ENCODE measurements at places on chromosomes 7 and 10.

- no peak for DNase-seq
These were observed 80.0 kb upstream of the STEAP1B start for GRCh38 chr7:22579961-22580360.

- DNase-seq = no peak
These were observed 26.2 kb downstream of the GRID1 start for GRCh38 chr10:86340176-86340990.

- DNase-seq = no peak
These were observed 745.8 kb downstream of the GRID1 start for GRCh38 chr10:85620807-85621206.

DNA sequence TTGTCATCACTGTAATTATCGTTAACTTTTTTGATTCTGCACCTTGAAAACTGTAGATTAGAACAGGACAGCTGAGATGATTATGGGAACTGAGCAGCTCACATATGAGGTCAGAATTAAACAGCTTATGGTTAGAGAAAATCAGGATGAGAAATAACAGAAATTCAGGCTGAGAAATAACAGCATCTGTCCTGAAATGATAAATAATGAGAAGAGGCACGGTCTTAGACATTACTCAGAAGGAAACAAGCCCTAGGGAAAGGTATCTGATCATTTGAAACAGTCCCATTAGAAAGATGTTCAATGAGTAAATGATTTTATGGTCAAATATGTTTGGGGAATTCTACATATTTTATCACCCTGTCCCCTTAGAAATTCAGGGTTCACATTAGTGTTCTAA, 65.6 kb upstream of the PCGF5 start:
- DNase-seq = no peak

- no peak for DNase-seq
These were observed 137.1 kb upstream of the MDFIC start for GRCh38 chr7:114784746-114785145.

DNA sequence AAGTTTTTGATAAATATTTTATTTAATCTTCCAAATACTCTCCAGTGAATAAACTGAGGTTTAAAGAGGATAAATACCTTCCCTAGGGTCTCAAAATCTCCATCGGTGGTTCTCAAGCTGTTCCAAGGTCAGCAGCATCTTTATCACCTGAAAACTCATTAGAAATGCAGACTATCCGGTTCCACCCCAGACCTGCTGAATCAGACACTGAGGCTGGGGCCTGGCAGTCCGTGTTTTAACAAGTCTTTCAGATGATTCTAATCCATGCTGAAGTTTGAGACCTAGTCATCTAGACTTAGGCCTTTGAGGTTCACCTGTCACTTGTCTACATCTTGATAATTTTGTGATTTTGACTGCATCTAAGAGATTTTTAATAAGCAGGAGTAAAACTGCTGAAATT, 37.5 kb downstream of the PLEKHA8 start:
- DNase-seq = no peak

DNA sequence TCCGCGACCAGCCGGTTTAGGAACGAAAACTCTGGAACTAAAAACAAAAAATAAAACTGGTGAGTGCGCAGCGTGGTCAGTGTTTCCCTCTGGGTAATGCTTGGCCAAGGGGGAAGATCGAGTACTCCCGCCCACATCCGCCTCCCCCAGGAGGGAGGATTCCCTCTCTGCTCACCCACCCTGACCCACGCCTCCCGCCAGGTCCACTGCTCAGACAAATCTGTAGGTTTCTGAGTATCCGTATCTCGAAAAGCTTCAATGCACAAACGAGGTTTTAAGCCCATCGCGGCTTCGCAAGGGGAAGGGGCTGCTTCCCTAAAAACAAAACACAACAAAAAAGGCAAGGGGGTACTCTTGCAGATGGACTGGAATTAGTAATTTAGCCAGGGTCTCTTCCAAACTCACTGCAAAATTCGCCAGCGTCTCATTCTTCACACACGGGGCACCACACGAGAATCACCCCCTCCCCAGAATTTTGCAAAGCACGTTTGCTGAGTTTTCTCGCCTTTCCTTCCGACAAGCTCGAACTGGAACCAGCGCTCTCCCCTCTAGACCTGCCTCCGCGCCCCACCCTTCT, 75.2 kb downstream of the INSIG1 start:
- DNase-seq = no peak

DNA sequence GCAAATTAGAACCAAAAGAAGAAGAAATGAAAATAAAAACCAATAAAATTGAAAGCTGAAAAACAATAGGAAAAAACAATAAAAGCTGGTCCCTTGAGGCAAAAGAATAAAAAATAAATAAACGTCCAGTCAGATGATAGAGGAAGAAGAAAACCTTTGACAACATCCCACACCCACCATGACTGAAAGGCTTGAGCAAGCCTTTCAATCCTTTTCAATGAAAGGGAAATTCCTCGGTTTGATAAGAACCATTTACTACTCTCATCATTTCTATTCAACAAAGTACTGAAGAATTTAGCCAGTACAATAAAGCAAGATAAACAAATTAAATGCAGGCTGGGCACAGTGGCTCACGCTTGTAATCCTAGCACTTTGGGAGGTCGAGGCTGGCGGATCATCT, 3.8 kb downstream of the SLC25A40 start:
- DNase-seq = no peak

GRCh38 chr10:79072041-79072441, 3.3 kb downstream of the ZMIZ1 start:
- DNase-seq = no peak

- DNase-seq = peak; percentile 54
These were observed 47.0 kb upstream of the LAMB1 start for GRCh38 chr7:108049962-108050361.

- no peak for DNase-seq
These were observed 108.3 kb downstream of the CPXM2 start for GRCh38 chr10:123783296-123783695.

DNA sequence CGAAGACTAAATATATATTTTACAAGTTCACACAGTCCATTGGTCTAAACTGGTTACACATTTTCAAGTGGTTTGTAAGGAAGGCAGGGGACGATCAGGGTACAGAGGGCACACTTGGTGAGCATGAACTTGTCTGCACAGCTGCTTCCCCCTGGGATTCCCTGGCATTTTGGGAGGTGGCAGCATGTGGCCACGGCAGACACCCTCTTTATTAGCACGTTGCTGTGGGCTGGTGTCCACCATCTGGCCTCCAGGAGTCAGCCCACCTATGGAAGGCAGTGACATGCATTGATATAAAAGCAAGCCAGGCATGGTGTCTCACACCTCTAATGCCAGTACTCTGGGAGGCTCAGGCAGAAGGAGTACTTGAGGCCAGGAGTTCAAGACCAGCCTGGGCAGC, 350.2 kb downstream of the TYW1 start:
- no peak for DNase-seq

DNA sequence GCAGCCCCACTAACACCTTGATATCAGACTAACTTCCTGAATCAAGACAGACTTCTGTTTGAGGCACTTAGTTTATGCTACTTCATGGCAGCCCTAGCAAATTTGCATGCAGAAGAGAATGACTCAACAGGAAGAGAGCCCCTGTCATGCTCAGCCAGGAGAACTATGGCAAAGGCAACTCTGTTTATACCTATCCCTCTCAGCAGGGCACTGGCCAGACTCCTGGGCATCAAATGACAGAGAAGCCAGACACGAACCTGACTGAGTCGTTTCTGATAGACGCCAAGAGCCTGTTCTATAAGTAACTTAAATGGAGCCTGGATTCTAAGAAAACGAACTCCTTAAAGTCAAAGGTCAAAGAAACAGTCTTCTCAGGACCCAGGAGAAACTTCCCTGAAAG, 50.9 kb upstream of the UNC5B start:
- DNase-seq = no peak

GRCh38 chr7:88151119-88151790, 68.6 kb downstream of the SRI start:
- DNase-seq = peak; percentile 87

DNA sequence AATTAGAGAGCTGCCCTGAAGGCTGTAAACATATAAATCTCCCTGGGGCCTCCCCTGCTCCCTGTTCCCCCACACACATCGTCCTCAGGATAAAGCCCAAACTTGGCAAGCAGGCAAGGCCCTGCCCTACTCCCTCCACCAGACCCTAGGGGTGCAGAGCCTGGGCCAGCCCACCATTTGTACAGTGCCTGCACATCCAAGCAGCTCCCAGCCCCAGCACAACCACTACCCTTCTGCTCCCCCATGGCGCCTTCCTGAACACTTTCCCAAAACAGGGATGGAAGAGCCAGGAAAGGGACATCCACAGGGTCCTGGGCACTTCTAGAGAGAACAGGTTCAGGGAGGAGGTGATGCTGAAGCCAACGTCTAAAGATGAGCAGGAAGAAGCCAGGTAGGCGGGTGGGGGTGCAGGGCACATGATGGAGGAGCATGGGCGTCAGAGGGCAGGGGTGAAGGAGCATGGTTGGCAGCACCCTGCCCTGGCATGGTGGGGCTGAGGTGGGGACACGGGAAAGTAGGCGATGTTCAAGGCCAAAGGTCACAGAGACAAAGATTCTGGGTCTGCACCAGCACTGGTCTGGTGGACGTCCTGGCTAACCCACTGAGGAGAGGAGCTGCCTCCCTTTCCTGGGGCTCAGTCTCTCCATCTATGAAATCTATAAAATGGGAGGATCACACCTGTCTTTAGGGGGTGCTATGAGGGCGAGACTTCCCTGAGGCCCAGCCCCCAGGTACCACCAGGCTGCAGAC, 140.6 kb downstream of the ARHGAP22 start:
- no peak for DNase-seq

GRCh38 chr10:6473430-6473829, 106.6 kb downstream of the PRKCQ start:
- no peak for DNase-seq

DNA sequence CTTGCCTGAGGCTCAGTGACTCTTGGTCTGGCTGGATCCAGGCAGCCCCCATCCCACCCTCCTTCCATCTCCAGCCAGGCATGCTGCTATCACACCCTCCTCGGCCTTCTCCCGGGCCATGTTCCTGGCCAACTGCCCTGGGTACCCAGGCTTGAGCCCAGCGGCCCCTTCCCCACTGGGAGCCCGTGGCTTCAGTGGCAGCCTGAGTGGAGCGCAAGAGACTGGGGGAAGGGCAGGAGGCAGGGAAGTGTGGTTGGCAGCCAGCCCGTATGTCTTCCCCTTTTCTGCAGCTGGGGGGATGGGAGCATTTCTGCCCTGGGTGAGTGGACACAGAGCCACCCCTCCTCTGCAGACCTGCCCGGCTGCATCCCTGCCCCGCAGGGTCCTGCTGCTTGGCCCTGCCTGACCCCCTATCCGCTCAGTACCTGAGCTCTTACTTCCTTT, 148.5 kb downstream of the ARHGAP22 start:
- DNase-seq = no peak

GRCh38 chr10:74771054-74771453, 55.3 kb upstream of the KAT6B start:
- DNase-seq = no peak

GRCh38 chr7:25385506-25386136, 157.3 kb upstream of the NPVF start:
- DNase-seq = no peak

GRCh38 chr7:98826387-98826786, 43.4 kb downstream of the TMEM130 start:
- DNase-seq = no peak

DNA sequence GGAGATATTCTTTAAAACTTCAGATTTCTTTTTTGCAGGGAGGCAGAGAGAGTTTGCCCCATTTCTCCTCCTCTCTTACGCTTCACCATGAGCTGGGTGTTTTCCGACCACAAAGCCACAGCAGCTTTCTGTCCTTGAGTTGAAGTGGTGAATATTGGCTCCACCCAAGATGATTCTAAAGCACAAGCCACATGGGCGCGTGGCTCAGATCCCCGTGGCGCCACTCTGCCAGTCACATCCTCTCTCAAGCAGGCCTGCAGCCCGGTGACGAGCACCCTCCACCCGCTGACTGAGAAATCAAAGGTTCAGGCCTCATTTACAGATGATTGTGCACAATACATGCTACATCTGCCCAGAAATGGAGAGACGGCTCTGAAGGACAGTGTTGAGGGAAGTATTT, 27.6 kb upstream of the RNF32 start:
- DNase-seq = no peak

DNA sequence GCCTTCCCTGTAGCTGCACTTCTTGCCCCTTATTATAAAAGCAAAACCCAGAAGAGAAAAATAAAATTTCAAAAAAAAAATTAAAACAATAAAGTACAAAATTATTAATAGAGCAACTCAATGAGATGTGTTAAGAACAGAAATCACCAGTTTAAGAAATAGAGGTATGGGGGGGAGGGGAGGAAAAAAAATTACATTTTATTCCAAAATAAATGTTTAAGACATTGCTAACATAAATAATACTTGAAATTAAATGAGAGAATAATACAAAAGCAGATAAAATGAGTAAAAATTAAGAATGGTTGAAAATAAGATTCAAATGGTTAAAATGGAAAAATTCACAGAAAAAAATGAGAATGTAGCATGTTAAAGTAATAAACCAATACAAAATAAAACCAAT, 3.1 kb downstream of the IFIT2 start:
- DNase-seq = no peak

DNA sequence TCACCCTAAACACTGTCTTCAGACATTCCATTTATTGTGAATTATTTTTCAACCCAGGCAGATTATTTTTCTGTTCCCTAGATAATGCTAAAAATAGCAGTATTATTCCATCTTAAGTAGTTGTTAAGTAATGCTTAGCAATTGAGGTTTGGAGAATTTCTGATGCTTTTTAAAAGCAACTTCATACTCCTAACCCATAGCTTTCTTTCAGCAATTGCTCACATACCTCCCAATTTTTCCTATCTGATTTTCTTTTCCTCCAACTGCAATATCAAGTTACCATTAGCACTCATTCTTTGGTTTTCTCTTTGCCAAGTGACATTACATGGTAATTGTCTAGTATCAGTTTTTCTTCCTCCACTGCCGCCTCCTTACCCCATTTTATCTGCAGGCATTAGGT, 104.7 kb downstream of the GPR85 start:
- no peak for DNase-seq

- DNase-seq = no peak
These were observed 1.1 kb downstream of the NDUFB2 start for GRCh38 chr7:140697447-140698143.

GRCh38 chr10:49080965-49081364, 34.4 kb downstream of the VSTM4 start:
- peak; percentile 4 for DNase-seq

DNA sequence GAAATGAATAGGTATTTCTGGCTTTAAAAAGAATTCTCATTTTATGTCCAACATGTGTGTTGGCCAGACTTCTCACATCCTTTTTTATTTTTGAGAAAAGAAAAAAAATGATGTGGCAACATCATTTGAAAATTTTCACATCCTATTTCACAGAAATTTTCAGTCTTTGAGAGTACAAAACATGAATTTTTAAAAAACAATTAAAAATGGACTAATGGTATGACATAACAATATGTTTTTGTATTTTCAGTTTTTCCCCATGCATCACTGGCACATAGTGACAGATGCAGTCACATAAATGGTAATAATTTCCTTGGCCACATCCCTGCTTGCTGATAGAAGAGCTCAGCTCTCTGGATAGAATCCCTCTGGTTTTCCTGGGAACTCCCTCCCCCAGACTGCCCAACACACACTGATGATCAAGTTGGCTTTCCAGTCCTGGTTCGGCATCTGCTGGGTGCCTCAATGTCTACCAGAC, 188.5 kb upstream of the AGR3 start:
- no peak for DNase-seq
